ENCODE measurements at places on chromosomes 5 and 9.

- no peak within 1 kb of the TSS for H3K27ac ChIP-seq
- peaks cover 22% of the 10 kb centered on the region for H3K4me1 ChIP-seq
- no peaks in the 10 kb centered on the region for H3K36me3 ChIP-seq
- DNase-seq = peak; percentile 42
Measured at GRCh38 chr9:86098824-86099700, at the start of gene GOLM1. GOLM1 (minus strand) TSS chr9:86099558; CDS start chr9:86079320, 20,238 bp downstream.

- H3K27ac ChIP-seq = no peak overlapping the region
- no peak for DNase-seq
- no peak overlapping the region for H3K4me3 ChIP-seq
- no peaks in the 10 kb centered on the region for H3K27me3 ChIP-seq
Measured at GRCh38 chr5:80834710-80835109, 125.5 kb upstream of the RASGRF2 start.

DNA sequence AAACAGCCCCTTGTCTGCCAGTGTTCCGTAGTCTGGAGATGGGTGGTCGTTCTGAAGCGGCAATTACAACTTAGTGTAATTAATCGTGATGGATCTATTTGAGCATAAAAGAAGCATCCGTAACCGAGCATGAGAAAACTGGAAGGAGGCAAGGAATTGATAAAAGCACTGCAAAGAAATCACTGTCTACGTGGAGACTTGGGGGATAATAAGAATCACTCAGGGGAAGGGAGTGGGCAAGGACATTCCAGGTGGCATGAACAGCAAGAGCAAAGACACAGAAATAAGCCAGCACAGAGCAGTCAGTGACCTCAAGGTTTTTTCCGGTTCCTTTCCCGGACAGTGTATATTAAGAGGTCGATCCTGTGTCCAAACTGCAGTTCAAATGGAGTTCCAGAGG is 35.0 kb downstream of the TLR4 start:
- peaks cover 2% of the 10 kb centered on the region for H3K27me3 ChIP-seq
- H3K4me1 ChIP-seq = peaks cover 6% of the 10 kb centered on the region
- no peak for DNase-seq
- H3K4me3 ChIP-seq = no peak overlapping the region

DNA sequence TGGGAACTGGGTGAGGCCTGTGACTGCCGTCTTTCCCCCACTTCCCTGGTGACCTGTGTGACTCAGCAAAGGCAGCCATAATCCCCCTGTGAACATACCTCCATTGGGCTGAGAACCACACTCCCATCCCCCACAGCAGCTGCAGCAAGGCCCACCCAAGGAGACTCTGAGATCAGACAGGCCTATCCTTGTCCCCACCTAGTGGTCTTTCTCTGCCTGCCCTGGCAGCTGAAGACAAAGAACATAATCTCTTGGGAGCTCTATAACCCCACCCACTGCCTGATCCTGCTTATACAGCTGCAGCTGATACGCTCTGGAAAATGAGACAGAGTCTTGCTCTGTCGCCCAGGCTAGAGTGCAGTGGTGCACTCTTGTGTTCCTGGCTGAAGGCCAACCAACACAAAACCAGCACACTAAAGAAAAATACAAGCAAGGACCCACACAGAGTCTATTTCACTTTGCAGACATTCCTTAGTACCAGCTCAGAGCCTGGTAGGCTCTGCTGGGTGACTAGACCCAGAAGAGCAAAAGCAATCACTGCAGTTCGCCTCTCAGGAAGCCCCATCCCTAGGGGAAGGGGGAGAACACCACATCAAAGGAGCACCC is 106.7 kb downstream of the MCTP1 start:
- H3K27ac ChIP-seq = no peak overlapping the region
- no peaks in the 10 kb centered on the region for H3K27me3 ChIP-seq

- H3K36me3 ChIP-seq = no peaks in the 10 kb centered on the region
- no peaks in the 10 kb centered on the region for H3K4me1 ChIP-seq
- no peak for DNase-seq
- H3K27me3 ChIP-seq = no peaks in the 10 kb centered on the region
Measured at GRCh38 chr5:133367984-133368383, 244.4 kb downstream of the FSTL4 start.

- no peak for DNase-seq
- H3K4me1 ChIP-seq = no peaks in the 10 kb centered on the region
- H3K4me3 ChIP-seq = no peak overlapping the region
- no peak overlapping the region for H3K27ac ChIP-seq
Measured at GRCh38 chr9:129648092-129648763, 6.3 kb upstream of the ASB6 start.

- peaks cover 16% of the 10 kb centered on the region for H3K4me1 ChIP-seq
- no peaks in the 10 kb centered on the region for H3K27me3 ChIP-seq
- H3K4me3 ChIP-seq = no peak overlapping the region
- no peaks in the 10 kb centered on the region for H3K36me3 ChIP-seq
Measured at GRCh38 chr9:4815381-4815956, 22.7 kb downstream of the RCL1 start.

- H3K36me3 ChIP-seq = no peaks in the 10 kb centered on the region
- H3K4me3 ChIP-seq = no peak overlapping the region
- no peaks in the 10 kb centered on the region for H3K4me1 ChIP-seq
- no peaks in the 10 kb centered on the region for H3K27me3 ChIP-seq
- H3K27ac ChIP-seq = no peak overlapping the region
Measured at GRCh38 chr5:142472306-142472951, 147.6 kb upstream of the SPRY4 start.

GRCh38 chr5:158988987-158989730 is 110.6 kb downstream of the EBF1 start:
- H3K4me1 ChIP-seq = no peaks in the 10 kb centered on the region
- no peak for DNase-seq
- no peaks in the 10 kb centered on the region for H3K36me3 ChIP-seq
- no peak overlapping the region for H3K27ac ChIP-seq

DNA sequence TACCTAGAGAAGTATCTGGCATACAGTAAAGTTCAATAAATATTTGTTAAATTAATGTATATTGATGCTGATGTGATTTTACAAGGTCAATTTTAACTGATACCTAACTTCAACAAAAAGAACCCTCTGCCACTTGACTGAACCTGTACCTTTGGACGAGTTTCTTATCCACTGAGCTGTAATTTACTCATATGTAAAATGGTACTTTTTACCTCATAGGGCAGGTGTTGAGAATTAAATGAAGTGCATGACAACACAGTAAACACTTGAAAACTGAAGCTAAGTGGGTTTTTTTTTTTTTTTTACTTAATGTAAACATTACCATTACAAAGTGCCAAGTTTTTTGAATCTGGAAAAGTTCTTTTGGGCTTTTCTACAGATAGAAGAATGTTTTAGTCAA is 15.4 kb downstream of the NIPSNAP3B start:
- H3K4me1 ChIP-seq = peaks cover 47% of the 10 kb centered on the region
- H3K36me3 ChIP-seq = peaks cover 10% of the 10 kb centered on the region
- H3K27me3 ChIP-seq = no peaks in the 10 kb centered on the region
- H3K27ac ChIP-seq = no peak overlapping the region
- no peak for DNase-seq

GRCh38 chr5:165321912-165322311 is 1816.5 kb downstream of the MAT2B start:
- H3K36me3 ChIP-seq = no peaks in the 10 kb centered on the region
- H3K4me1 ChIP-seq = no peaks in the 10 kb centered on the region
- H3K27ac ChIP-seq = no peak overlapping the region
- DNase-seq = no peak

GRCh38 chr9:80948066-80948465 is 741.3 kb downstream of the TLE1 start:
- H3K27me3 ChIP-seq = no peaks in the 10 kb centered on the region
- no peak for DNase-seq
- H3K4me1 ChIP-seq = no peaks in the 10 kb centered on the region
- no peak overlapping the region for H3K27ac ChIP-seq
- no peak overlapping the region for H3K4me3 ChIP-seq
- no peaks in the 10 kb centered on the region for H3K36me3 ChIP-seq
